ENCODE measurements at places on chromosomes 4 and X.

GRCh38 chrX:140712413-140713173 is 3.0 kb downstream of the LINC00632 start:
- peak; percentile 19 for DNase-seq

DNA sequence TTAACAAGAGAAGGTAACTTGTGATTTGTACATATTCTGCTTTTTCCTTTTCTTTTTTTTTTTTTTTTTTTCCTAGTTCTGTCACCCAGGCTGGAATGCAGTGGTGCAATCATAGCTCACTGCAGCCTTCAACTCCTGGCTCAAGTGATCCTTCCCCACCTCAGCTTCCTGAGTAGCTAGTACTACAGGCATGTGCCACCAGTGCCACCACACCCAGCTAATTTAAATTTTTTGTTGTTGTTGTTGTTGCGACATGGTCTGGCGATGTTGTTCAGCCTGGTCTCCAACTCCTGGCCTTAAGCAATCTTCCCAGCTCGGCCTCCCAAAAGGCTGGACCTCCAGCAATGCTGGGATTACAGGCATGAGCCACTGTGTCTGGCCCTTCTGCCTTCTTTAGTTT is 1.5 kb upstream of the TACR3 start:
- DNase-seq = no peak

GRCh38 chr4:88605736-88606135 is 13.5 kb downstream of the HERC3 start:
- DNase-seq = no peak

- no peak for DNase-seq
These were observed 130.1 kb upstream of the SH3RF1 start for GRCh38 chr4:169400832-169401231.

DNA sequence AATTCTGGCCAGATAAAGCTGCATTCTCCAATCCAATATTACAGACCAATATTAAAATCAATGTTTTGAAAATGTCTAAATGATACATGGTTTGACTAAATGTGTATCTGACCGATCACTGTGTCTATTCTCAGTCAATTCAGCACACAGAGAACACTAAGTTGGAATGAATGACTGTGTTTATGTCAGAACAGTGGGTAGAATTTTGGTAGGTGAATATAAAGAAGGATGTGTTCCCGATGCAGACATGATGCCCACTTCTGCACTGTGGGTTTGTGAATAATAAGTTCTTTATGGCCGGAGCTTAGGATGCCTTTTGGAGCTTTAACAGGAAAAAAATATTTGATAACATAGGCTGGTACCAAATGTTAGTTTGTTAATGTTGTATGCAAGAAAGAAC is 113.2 kb upstream of the GIMD1 start:
- no peak for DNase-seq

GRCh38 chr4:125773931-125774330 is 459.2 kb downstream of the FAT4 start:
- no peak for DNase-seq

DNA sequence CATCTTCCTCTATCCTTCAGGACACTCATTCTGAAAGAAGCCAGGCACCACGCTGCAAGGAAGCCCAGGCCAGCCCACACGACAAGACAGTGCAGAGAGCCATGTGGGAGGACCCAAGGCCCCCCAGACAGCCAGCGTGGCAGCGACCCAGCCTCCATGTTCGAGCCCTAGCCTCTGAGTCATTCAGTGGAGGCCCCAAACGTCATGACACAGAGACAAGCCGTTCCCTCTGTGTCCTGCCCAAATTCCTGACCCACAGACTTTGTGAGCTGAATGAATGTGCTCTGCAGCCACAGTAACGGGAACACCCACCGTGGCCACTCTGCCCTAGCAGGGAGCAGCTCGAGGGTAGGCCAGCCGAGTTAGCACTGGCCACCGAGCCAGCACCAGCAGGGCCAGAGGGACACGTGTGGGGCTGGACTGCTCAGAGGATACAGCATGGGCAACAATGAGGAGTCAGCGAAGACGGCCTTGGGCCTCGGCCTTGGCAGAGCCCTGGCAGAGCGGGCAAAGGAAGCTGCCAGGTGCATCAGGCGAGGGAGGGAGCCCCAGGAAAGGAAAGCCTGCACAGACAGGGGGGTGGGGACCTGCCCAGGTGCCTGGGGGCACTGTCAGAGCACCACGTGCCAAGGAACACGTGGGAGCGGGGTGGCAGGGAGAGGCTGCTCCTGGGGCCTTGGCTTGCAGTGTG is 8.6 kb downstream of the BLOC1S4 start:
- no peak for DNase-seq
